ENCODE measurements at places on chromosomes 2 and 18.

GRCh38 chr2:25310965-25311864 is 30.5 kb downstream of the DNMT3A start:
- no peak for DNase-seq

GRCh38 chr18:40124107-40124506 is 1830.9 kb upstream of the PIK3C3 start:
- DNase-seq: no peak

GRCh38 chr2:38284971-38285370 is 92.1 kb downstream of the ATL2 start:
- no peak for DNase-seq

DNA sequence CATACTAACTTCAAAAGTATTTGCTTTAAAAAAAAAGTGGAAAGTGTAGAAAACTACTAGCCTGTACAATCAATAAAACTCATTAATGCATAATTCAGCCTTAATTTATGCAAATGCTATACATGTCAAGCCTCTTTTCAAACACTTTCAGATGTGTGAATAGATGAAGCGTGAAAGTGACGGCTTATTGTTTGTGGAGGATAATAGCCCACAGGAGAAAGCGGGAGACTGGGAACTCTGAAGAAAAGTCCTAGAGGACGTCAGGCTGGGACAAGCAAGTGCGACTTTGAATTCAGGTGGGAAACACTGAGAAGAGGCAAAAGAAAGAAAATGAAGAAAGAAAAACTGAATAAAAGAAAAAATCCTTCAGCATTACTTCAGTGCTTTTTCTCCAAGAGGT is 108.5 kb downstream of the STK39 start:
- DNase-seq: no peak

DNA sequence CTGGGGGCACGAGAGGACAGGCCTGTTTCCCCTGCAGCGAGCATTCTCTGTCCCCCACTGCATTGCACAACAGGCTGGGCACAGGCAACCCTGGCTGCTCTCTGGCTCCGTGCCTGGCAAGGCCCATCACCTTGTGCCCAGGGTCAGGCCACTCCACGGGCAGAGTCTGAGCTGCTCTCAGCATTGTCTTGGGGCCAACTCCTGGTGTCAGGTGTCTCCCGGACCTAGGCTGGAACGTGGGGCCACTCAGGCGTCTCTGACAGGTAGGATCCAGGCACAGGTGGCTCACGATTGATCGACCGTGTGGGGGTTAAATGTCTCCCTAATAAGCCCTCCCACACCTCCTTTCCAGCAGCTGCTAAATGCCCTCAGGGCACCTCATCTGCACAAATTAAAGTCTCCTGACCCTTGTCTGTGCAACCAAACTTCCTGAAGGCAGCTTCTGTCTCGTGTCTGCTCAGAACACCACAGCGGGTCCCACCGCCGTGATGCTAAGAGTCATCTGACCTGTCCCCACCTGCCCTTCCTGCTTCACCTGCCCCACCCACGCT is 66.6 kb upstream of the GPC1 start:
- no peak for DNase-seq

GRCh38 chr18:45874491-45875184 is 49.2 kb downstream of the SIGLEC15 start:
- DNase-seq: peak; percentile 61

DNA sequence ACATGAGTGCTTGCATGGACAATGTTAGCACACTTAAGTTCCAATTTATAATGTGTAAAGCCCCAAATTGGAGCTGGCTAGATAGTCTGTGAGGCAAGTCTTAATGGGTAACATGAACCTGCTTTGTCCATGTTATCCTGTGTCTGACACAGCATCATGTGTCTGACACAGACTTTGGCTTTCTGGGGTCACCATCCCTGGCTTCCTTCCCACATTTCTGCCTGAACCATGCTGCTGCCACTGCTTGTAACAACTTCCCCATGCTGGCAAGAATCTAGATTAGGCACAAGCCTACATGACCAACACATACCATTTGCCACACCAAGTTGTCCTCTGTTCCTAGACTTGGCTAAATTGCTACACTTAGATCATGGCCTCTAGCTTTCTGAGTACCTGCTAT is 49.8 kb upstream of the ZBTB7C start:
- DNase-seq: no peak

DNA sequence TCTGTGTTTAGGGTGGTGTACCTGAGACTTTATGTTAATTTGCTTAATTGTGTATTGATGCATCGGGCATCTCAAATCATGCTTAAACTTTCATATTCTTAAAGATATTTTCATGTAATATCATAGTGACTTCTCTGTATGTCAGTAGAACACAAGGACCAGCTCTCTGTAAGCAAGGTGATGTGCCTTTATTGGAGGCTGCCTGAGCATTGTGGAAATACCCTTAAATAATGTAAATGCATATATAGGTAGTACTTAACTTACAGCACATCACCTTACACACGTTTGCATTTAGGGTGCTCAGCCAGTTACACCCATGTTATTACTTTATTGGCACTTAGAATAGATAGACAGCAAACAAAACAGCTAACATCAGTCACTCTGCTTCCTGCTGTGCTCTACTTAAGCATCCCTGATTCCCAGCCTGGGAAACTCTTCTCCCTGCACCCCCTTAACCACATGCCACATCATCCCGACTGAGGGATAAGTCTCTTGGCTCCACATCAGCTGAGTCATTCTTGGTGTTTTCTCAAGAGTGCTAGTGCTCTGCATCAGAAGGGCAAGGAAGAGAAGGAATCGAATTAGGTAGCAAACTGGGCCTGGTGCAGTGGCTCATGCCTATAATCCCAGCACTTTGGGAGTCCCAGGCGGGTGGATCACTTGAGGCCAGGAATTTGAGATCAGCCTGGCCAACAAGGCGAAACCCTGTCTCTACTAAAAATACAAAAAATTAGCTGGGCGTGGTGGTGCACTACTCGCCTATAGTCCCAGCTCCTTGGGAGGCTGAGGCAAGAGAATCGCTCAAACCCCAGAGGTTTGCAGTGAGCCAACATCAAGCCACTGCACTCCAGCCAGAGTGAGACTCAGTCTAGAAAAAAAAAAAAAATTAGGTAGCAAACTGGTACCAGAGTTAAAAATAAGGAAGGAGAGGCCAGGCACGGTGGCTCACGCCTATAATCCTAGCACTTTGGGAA is 108.7 kb downstream of the MAP3K20 start:
- DNase-seq: no peak

DNA sequence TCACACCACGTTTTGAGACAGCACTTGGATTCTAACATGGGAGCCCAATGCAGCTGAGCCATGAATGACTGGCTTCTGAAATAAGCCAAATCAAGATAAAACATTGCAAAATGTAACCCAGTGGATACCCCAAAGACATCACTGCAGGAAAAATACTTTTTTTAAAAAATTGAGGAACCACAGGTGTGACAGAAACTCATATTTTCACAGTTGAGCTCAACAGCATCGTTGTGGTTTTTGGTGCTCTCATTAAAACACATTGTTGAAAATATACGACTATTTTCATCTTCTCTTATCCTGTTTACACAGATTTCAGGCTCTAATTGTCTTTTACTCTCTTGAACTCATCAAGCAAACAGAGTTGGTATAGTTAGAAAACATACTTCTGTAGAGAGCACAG is 429.3 kb upstream of the VRK2 start:
- no peak for DNase-seq

GRCh38 chr2:3604991-3605961 is 10.4 kb downstream of the COLEC11 start:
- peak; percentile 32 for DNase-seq

GRCh38 chr2:134663451-134664450 is 55.0 kb downstream of the TMEM163 start:
- DNase-seq: no peak

- no peak for DNase-seq
Observed at GRCh38 chr2:142874293-142874814, 3.1 kb upstream of the KYNU start.

GRCh38 chr2:172021074-172021931 is 21.6 kb downstream of the METAP1D start:
- no peak for DNase-seq

Measured in T-helper 2 cell (primary cell).